ENCODE measurements at places on chromosomes 4 and X.

GRCh38 chr4:181301735-181302710 is 941.2 kb upstream of the TENM3 start:
- DNase-seq = no peak

- no peak for DNase-seq
Measured at GRCh38 chr4:150252741-150253140, 174.5 kb downstream of the DCLK2 start.

DNA sequence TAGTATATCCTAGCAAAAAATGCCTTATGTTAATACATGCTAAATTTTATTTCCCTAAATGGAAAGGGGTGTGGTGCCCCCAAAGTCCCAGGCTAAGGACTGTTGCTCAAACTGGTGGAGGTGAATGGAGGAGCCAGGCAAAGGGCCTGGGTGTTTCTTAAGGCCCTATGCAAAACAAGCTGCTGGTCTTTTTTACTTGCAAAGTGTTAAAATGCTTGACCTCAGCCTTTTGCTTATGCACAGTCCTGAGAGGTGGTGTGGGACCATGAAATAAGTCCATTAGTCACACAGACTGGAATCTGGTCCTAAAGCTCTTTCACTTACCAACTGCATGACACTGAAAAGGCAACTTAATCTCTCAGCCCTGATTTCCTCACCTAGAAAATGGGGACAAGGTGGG is 223.5 kb upstream of the MBNL3 start:
- no peak for DNase-seq

DNA sequence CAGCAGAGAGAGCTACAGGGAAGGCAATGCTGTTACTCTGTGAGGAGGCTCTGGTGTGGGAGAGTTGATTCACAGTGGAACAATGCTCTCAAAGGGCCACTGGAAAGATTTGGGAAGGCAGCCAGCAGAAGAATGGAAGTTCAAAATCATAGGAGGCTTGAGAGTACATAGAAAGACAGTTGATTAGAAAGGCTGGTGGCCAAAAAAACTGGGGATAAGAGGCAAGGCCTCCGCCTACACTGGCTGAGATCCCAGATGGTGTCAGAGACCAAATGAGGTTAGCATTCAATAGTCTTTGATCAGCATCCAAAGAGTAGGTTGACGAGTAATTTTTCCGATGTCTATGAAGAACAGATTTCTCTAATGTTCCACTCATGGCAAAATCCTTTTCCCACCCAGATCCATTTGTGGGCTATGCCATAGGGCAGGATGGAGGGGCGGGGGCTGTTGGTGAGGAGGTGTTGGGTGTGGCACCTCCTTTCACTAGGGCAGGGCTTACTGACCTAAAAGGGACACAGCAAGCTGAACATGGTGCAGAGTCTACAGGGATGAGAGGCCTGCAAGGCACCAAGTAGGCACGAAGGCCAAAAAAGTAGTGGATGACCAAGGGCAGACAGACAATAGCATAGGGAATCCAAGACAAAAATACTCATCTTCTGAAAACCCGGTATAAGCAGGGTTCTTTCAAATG is 15.1 kb downstream of the TEC start:
- DNase-seq = no peak

- DNase-seq = no peak
Measured at GRCh38 chrX:80550722-80551121, 130.5 kb downstream of the TENT5D start.

DNA sequence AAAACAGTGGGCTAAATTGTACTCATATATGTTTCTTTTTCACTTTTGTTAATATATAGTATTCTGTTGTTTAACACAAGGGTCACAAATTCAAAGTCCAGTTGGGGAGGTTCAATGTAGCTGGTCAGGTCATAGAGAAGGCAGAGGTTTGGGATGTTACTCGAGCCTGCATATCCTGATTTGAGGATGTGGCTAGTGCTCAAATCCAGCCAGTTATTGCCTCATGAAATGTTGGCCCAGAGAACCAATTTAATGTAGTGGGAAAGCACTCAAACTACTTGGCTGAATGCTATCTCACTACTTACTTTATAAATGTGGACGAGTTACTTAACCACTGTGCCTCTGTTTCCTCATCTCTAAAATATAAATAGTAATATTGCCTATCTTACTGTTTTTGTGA is 12.5 kb downstream of the USO1 start:
- DNase-seq = no peak

DNA sequence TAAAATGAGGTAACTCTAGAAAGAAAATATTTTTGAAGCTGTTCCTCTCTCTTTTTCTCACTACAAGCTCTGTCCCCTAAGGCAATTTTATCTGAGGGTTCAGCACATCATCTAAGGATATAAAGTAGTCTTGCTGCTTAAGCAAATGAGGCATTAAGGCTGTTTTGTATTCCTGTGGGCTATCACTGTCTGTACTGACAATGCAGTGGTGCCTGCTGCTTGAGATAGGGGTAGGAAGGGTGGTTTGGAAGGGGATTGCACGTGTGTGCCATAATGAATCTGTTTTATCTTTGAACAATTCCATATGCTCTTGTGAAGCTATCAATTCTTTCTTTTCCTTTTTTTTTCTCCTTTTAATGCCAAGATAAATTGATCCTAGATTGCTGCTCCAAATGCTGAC is 128.0 kb upstream of the ATOH1 start:
- no peak for DNase-seq

DNA sequence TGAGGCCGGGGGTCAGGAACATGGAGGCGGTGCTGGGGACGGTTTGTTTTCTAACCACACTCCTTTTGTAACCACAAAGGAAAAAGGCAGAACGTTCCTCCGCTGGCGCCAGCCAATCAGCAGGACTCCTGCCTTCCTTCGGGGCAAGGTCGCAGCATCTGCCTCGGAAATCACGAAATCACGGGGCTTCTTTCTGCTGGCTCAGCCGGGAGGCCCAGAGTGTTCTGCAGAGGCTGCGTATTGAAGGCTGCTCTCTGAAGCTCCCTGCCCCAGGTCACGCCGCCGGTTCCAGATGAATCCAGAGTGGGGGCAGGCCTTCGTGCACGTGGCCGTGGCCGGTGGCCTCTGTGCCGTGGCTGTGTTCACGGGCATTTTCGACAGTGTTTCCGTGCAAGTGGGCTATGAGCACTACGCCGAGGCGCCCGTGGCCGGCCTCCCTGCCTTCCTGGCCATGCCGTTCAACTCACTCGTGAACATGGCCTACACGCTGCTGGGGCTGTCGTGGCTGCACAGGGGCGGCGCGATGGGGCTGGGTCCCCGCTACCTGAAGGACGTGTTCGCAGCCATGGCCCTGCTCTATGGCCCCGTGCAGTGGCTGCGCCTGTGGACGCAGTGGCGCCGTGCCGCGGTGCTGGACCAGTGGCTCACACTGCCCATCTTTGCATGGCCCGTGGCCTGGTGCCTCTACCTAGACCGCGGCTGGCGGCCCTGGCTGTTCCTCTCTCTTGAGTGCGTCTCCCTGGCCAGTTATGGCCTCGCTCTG is 9.4 kb downstream of the TMEM187 start:
- DNase-seq = no peak

GRCh38 chr4:46994007-46994405 is 625 bp upstream of the GABRA4 start:
- DNase-seq = no peak

GRCh38 chr4:144360146-144360793 is 219.8 kb upstream of the GYPA start:
- DNase-seq = no peak

DNA sequence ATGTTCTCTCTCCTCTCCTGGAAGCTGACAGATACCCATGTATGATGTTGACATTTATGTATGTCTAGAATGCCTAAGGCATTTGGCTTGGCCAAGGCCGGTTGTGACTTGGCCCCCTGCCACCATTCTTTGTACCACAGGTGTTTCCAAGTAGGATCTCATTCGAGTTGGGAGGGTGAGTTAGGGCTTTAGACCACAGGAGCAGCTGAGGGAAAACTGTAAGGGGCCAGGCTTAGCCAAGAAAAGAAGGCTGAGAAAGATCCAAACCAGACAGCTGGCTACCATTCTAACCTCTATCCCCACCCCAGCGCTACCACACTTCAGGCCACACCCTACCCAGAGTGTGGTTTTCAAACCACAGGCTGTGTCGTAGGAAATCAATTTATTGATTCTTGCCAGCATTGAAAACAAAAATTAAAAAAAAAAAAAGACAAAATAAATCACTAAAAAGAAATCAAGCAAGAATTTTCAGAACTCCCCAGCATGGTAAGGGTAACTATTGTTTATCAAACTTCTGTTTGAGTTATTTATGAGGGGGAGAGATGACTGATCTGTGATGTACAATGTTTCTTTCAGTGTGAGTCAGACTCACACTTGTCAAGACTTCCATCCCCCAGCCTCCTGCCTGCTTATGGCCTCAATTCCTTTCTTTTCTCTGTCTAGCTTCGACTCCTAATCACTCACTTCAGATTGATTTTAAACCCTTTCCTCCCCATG is 9.9 kb downstream of the TMSB4X start:
- no peak for DNase-seq

- no peak for DNase-seq
Measured at GRCh38 chr4:16294455-16294854, 68.2 kb upstream of the TAPT1 start.

GRCh38 chr4:188297873-188298272 is 158.6 kb downstream of the TRIML1 start:
- no peak for DNase-seq

DNA sequence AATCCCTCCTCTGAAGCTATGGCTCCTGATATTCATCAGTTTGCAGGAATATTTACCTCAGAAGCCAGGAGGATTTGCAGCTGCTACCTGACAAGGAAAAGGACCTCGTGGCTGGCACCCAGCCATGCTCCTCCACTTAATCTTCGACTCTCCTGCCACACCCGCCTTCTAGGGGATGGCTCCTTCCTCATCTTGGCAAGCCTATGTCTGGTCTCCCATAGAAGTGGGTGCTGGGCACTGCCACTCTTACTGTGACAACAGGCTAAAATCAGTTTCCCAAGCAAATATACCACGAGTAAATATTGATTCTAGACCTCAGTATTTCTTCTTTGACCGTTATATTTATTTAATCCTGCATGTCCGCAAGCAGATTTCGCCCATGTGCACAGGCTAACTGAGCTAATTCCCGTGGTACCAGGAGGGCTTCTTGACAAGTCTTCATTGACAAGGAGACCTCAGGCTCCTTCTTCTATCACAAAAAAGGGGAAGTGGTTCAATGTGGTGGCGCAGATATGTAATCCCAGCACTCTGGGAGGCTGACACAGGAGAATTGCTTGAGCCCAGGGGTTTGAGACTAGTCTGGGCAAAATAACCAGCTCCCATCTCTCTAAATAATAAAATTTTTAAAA is 52.6 kb upstream of the DCTD start:
- no peak for DNase-seq

All from stimulated activated CD8-positive, alpha-beta memory T cell treated with anti-CD3 and anti-CD28 coated beads, Interleukin-7, amount 100 ng/mL, for 1 hour (primary cell).